PC-3 (cell line): ENCODE measurements at places on chromosomes 6 and 20.

DNA sequence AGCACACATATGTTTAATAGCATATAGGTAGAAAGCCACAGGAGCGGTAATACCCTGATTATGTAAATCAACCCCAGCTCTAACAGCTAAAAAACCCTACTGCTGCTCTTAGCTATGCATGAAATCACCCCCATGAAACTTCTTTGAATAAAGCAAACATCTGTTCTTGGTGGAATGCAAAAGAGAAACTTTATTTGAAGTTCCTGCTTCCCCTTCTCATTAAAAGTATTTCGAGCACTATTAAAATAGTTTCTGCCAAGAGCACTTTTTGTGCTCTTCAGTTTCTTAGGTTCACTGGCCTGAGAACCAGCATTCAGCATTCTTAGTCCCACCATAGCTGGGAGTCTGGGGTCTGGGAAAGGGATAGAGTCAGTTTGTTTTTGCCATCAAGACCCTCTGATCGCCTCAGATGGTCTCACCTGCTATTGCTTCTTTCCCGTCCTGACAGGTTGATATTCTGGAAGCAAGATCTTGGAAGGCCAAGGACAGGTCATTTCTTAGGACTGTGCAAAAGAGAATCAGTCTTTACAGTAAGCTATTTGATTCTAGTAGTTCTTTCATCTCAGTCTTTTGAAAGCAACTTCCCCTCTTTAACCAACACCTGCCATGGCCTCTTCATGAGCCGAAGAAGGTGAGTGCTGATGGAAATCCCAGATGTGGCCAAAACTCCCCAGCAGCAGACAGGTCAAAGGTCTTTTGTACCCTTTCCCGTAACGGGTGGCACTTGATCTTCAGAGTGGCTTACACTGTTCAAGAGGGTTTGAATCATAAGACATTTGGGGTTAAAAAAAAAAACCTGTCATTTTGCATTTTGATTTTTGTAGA lies 76.5 kb upstream of the TMEM170B start:
- H3K4me1 ChIP-seq = peaks cover 6% of the 10 kb centered on the region
- no peak for DNase-seq
- no peak overlapping the region for H3K27ac ChIP-seq
- no peaks in the 10 kb centered on the region for H3K36me3 ChIP-seq
- no peak overlapping the region for H3K4me3 ChIP-seq

DNA sequence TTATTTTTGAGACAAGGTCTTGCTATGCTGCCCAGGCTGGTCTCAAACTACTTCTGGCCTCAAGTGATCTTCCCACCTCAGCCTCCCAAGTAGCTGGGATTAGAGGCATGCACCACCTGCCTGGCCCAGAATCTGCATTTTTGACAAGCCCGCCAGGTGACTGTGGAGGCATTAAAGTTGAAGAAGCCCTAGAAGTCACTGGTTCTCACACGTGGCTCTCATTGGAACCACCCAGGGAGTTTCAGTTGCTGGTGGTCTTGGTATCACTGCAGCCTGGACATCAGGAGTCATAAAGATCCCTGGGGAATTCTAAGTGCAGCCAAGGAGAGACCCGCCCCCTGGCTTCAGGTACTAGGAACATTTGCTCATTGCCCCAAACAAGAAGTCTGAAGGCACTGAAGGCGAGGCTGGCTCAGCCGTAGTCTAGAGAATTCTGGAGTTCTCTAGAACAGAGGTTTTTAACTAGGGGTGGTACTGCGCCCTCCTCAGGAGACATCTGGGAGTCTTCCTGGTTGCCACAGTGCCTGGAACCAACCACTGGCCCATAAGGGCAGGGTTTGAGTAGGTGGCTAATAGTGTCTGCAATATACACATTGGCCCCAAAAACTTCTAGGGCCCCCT lies 182.8 kb downstream of the ZMYND8 start:
- no peak for DNase-seq
- no peak overlapping the region for H3K27ac ChIP-seq
- no peaks in the 10 kb centered on the region for H3K4me1 ChIP-seq
- H3K27me3 ChIP-seq = no peaks in the 10 kb centered on the region; the same call in 1 of the 2 replicates
- no peaks in the 10 kb centered on the region for H3K36me3 ChIP-seq

DNA sequence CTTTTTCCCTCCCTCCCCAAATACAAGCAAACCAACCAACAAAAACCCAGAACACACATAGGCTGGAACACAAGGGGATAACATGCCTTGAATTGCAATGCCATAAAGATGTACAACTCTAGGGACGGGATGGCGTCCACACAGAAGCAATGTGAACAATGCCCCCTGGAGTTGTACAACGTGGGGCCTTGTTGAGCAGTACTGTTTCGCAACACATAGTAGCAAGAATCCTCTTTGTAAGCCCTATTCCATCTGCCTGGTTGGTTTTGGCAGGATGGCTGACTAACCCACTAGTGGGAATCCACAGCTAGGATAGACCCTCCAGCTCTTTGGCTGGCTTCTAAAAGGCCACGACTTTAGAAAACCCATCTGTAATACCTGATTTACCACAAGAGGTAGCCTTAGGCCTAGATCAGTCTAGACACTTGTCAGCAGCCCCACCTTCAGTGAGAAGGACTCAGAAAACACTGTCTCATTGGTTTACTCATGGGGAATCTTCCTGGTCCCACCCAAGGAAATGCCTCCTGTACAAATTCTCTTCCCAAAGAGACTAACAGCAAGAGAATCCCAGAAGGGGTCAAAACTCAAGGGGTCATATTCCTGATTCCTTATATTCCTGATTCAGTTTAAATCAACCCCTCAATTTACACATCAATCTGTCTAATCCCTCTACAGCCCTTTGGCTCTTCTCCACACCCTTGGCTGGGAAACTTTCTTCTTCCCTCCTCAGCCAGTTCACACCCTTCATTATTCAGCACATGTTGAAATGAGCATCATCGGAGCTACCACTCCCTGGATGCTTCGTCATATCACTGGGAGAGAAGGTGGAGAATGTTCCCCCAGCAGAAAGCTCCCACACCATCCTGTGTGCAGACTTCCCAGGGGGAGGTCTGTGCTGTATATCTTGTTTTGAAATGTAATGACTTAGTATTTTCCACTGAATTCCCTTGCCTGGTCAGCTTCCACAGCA lies 622.4 kb upstream of the FLRT3 start:
- H3K36me3 ChIP-seq = no peaks in the 10 kb centered on the region
- no peak overlapping the region for H3K4me3 ChIP-seq
- no peaks in the 10 kb centered on the region for H3K27me3 ChIP-seq
- no peak overlapping the region for H3K27ac ChIP-seq
- DNase-seq = peak; percentile 32
- H3K4me1 ChIP-seq = peaks cover 14% of the 10 kb centered on the region

DNA sequence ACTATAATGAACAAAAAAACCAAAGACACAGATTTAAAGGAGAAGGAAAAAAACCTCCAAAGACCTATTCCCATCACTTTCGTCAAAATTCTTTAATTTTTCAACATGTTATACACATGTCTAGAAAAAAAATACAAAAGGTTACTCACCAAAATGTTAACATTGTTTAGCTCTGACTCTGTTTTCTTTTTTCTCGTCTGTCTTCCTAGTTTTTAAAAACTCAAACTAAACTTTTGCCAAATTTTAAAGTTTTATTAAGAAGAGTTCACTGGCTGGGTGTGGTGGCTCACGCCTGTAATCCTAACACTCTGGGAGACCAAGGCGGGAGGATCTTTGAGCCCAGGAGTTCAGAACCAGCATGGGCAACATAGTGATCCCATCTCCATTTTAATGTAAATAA lies 10.8 kb downstream of the MCUR1 start:
- H3K27me3 ChIP-seq = no peaks in the 10 kb centered on the region
- H3K36me3 ChIP-seq = peaks cover 13% of the 10 kb centered on the region
- no peak for DNase-seq
- no peak overlapping the region for H3K27ac ChIP-seq

GRCh38 chr6:159972506-159973268 lies 3.8 kb downstream of the IGF2R start:
- H3K27ac ChIP-seq = no peak overlapping the region
- H3K27me3 ChIP-seq = no peaks in the 10 kb centered on the region
- H3K4me1 ChIP-seq = peaks cover 45% of the 10 kb centered on the region
- no peak overlapping the region for H3K4me3 ChIP-seq

GRCh38 chr20:43572891-43573290 lies 14.1 kb downstream of the SGK2 start:
- no peaks in the 10 kb centered on the region for H3K4me1 ChIP-seq
- H3K36me3 ChIP-seq = no peaks in the 10 kb centered on the region
- no peak overlapping the region for H3K4me3 ChIP-seq
